CD4-positive, alpha-beta T cell treated with Interleukin-4 for 1 hour (primary cell): ENCODE measurements at places on chromosomes 3 and 15.
A peak's percentile ranks its signal among the peaks of the same experiment; 100 is the strongest.

GRCh38 chr15:48541341-48542278, 103.9 kb downstream of the FBN1 start:
- DNase-seq, result no peak

- DNase-seq, result no peak
These were observed 374.8 kb upstream of the SLCO3A1 start for GRCh38 chr15:91478717-91479191.

DNA sequence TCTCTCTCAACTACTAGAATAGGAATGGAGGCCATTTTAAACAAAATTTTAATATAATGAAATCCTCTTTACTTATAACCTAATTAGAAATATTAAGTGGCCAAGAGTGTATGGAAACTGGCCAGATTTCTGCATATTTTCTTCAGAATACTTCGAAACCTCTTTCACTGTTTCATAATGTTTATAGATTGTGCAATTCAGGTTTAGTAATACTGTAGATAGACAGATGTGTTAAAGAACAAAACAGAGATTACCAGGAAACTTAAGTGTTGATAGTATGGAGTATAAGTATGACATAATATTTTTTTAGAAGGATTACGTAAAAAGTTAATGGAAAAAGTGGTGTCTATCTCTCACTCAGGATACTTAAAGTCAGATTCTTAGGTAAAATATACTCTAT, 4.7 kb downstream of the ABHD5 start:
- no peak for DNase-seq

- no peak for DNase-seq
These were observed 30.5 kb downstream of the OXSM start for GRCh38 chr3:25820366-25820765.

DNA sequence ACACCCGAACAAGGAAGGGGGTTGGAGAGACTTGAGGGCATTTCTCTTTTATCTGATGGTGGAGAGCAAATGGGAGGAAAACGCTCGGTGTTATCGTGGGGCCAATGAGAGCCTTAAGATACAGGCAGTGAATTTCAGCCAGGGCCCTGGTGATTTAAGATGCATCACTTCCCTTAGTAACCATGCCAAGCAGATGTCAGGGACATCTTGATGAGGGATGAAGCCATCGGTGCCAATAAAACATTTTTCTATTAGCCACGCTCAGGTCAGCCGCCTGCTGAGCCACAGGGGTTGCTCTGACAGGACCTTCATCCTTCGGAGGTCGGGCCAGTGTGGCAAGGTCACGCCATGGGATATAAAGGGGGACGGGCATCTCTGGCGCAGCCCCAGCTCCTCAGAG, 10.6 kb downstream of the IQSEC1 start:
- DNase-seq, result no peak

DNA sequence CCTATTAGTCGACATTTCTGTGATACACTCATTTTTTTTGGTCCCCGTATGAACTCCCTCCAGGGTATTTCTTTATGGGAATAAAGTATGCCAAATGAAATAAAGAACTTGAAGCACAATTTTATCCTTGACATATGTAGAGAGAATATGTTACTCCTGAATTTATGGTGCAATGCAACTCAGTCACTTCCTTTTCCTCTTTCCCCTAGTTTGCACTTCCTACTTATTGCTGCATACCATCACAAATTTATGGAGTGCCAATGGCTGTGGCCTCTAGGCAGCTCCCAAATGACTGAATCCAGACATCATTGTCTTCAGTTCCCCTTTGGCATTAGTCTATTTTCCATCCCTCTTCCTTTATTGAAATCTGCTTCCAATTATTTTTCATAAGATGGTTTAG, 403.5 kb downstream of the FHIT start:
- DNase-seq, result no peak

DNA sequence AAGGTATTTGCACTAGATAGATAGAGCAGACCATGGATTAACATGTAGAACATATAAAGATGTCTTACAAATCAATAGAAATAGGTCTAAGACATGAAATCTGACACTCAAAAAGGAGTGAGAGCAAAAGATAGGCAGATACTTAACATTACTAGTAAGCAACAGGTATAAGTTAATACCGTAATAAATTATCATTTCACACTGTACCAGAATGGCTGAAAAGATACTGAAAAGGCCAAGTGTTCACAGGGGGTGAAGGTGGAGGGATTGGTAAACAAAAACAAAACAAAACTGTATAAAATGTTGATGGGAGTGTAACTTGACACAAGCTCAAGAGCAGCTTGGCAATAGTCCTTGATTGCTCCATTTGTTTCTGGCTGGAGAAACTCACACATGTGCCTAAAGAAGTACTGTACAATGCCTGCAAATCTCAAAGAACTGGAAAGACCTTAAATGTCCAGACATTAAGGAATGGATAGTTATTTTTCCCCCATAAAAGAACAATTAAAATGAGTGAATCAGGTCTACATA, 3.5 kb downstream of the NSMCE3 start:
- DNase-seq, result no peak

DNA sequence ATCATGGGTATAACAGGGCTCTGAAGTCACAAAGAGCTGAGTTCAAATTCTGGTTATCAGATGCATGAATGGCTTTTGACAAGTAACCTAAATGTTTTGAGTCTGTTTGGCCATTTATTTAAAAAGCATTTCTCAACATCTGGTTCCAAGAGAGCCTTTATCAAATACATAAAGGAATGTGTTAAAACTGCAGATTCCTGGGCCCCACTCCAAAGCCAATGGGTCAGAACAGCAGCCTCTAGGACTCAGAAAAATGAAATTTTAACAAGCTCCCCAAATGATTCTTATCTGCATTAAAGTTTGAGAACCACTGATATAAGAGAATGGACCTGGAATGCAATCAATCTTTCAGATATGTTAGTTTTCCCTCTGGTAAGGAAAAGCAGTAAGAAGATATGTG, 3.4 kb downstream of the B4GALT4 start:
- DNase-seq, result no peak

DNA sequence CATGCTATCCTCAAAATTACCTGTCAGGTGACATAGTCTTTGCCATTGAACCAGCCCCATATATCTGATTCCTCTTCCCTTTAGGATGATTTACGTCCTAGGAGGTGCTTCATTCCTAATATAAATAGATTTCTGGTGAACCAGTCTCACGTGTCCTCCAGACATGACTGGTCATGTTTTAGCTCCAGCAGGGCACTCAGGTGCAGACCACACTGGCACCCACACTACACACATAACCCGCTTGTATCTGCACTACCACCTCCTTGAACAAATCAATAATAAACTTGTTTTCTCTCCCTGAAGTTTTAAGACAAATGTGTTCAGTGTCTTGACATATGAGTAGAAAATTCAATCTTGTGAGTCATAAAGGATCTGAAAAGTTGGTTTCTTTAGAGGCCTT, 155.5 kb downstream of the GOLIM4 start:
- DNase-seq, result no peak

- no peak for DNase-seq
These were observed 236.4 kb downstream of the KLF13 start for GRCh38 chr15:31563001-31563400.

GRCh38 chr3:138066383-138066782, 49.0 kb downstream of the DZIP1L start:
- DNase-seq, result no peak

GRCh38 chr15:52232327-52232726, 41.1 kb upstream of the GNB5 start:
- DNase-seq, result no peak

DNA sequence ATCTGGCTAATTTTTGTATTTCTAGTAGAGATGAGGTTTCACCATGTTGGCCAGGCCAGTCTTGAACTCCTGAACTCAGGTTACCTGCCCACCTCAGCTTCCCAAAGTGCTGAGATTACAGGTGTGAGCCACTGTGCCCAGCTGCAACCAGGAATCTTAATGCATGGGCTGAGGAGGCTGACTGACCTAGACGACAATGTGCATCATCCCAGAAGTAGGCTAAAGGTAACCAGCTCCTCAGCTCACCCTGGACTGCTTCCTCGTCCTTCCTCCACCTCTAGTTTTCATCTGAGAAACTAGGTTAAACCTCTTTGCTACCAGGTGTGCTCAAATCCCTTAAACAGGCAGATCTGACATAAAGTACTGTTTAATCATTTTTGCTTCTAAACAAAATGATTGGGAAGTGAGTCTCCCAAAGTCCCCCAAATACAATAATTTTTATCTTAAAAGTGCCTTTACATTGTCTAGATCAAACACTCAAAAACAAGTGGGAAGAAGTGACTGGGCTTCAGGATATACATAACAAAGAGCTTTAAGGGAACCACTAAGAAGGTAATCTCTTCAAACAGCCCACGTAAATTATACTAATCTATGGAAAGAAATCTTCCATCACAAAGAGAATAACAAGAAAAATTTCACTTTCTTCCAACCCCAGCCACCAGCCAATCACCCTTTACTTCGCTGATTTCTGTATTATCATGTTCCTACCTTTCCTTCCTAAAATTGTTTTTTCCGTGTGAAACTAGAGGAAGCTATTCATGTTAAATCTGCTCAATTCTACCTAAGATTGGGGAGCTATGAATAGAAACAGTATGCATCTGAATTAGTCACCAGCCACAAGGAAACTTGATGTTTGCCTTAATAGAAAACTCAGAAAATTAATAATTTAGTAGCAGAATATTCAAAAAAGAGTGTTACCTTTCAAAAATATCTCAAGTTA, 34.7 kb downstream of the IGF2BP2 start:
- DNase-seq, result no peak

DNA sequence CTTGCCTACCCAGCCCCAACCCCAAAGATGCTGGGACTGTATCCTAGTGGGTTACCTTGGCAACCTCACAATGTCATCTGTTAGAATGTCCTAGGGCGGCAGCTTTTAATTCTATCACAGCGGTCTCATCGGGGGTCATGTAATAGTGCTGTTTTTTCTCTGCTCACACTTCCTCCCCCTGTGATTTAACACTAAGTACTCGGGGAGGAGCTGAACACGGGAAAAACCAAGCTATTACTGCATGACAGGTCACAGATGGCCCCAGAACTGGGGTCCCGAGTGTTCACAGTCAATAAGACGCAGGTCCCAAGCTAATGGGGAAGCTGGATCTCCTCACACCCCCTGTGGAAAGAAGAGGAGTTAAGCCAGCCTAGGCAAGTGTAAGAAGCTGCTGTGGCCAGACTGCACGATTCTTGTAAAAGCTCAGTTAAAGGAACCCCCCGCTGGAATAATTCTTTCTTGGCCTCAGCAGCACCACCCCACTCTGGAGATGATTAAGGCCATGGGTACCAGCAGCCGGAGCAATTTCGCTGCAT, 2.5 kb upstream of the RFTN1 start:
- peak; percentile 51 for DNase-seq

DNA sequence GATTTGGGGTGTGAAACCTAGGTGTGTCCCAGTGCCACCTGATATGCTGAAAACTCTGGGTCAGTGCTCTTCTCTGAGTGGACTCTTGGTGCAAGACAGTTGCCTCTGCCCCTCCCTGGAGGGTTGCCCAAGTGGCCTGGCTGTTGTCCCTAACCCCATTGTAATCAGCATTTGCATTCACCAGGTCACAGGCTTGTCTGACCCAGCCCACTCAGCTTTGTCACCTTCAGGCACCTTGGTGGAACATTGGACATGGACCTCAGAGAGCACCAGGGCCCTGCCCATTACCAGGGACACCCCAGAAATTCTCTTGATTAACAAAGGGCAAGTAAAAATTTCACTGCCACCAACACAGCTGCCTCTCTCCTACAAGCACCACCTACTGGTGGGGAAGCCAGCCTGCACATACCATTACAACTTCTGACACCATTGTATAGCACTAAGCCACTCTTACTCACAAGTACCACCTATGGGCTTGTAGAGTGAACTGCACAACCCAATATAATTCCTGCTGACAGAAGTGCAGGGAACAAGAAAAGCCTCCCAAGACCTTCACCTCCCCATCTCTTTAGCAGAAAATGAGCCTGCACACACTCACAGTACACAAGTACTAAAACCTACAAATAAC, 324.6 kb downstream of the EPHA6 start:
- no peak for DNase-seq

DNA sequence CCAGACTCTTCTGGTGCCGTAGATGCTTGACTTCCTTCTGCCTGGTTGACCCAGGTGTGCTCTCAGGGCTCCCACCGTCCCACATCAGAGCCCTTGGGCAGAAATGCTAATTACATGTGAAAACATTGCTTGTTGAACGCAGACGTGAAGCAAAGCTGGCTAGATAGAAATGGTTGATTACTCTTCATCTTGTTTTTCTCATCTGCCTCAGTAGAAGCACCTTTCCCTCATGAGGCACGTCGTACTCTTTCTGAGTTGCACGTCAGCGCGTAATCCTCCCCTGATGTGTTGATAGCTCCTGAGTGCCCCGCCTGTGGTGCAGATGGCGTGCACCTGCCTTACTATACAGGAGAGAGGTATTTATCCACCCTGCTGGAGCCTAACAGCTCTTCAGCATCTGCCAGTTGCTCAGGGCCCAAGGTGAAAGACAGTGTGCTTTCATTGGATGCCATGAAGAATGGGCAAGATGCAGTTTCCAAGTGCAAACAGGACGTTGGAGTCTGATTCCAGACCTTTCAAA, 18.1 kb downstream of the MAP6D1 start:
- DNase-seq, result no peak

- DNase-seq, result no peak
These were observed 709.4 kb upstream of the NR2F2 start for GRCh38 chr15:95620934-95621579.

DNA sequence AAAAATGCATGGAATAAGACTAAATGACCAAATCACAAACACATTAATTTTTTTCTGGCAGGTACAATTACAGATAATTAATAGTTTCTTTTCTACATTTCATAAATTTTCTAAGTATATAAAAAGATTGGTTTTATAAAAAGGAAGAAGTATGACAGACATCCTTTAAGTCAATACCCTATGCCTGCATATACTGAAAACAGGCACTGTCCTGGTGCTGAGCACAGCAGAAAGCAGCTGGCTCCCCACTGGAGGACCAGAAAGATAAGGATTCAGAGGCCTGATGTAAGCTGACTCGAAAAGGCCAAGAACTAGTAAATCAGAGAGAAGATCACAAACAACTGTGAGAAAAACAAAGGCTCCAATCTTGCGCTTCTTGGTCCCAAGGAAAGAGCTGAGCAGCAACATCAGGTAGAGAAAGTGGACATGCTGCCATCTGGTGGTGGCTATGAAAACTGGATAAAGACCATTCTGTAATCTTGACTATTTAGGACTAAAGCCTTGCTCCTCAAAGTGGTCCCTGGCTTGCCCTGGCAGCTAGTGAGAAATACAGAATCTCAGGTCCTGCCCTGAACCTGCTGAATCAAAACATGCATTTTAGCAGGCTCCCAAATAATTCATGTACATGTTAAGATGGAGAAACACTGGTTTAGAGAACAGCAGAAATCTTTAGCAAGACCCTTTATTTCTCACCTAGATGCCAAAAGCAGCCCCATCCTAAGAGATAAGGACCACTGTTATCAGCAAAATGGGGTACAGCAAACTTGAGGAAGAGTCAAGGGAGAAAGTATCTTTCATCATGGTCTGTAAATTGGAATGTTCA, 76.0 kb downstream of the TRANK1 start:
- DNase-seq, result peak; percentile 68

GRCh38 chr3:152269831-152270734, 1.4 kb downstream of the MBNL1 start:
- peak; percentile 62 for DNase-seq

- no peak for DNase-seq
These were observed 495 bp downstream of the CDC25A start for GRCh38 chr3:48187579-48188265.
